ENCODE measurements at places on chromosomes 12 and 14.

GRCh38 chr14:45976001-45976400 is 675.6 kb downstream of the RPL10L start:
- DNase-seq = no peak

DNA sequence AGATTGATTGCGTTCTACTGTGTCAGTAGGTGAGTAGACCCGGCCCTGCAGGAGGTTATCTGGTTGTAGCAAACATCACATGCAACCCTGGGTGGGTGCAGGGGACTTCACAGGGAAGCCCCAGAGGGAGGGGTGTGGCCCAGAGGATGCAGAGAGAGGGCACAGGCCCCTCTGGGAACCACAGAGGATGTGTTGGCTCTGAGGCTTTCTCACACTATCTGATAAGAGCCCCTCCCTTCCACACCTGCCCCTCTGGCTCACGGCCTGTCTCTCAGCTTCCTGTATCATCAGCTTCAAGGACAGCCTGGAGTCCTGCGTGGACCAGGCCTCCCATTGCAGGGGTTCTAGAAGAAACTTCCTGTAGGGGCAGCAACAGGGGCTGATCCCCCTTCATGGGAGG is 101.9 kb downstream of the RIN3 start:
- no peak for DNase-seq

DNA sequence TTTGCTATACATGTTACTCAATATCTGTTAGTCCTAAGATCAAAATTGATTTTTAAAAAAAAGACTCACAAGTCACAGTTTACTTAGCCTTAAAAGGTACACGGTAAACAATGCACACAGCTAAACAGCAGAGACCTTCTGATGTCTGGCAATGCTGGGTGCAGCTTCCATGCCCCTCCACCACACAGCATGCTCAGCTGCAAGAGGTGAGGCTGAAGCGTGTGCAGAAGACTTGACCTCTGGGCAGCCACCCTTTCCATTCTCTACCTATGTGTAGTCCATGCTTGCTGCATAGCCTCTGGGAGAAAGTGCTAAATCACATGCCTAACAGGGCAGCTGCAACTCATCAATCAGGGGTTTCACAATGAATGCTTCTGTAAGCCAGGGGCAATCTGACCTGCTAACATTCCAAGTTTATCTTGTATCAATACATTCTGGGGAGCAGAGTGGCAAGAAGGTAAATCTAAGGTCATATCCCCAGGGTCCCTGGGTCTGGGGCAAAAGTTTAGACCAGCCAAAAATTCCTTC is 44.5 kb upstream of the AMN1 start:
- no peak for DNase-seq

GRCh38 chr14:95233702-95234241 is 76.4 kb upstream of the DICER1 start:
- no peak for DNase-seq

DNA sequence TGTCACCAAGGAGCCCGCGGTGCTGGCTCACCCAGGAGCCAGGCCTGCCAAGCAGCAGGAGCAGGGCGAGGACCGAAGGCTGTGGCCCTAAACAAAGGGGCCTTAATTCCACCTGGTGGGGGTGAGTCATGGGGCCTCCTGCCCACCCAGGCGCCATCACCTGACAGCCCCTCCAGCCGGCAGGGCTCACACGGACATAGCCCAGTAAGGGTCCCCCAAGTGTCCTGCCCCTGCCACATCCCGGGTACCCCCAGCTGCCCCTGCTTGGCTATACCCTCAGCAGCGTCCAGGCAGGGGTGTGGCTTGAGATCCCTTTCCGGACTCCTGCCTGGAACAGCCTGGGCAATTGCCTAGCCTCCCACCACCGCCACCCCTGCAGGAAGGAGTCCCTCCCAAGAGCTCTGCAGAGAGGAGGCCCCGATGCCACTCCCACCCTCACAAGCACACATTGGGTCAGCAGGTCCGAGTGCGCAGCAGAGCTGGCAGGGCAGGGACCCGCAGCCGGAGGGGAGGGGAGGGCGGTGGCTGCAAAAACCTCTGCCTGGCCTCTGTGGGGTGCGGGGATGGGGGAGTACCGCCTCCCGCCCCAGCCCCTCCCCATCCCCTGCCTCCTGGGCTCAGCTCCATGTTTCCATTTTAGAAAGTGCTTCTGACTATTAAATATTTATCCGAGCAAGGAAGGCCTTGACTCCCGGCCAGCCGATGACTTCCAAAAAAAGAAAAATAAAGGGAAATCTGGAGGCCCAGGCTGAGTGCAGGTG is 4.6 kb downstream of the AHNAK2 start:
- DNase-seq = no peak

- no peak for DNase-seq
Measured at GRCh38 chr12:9040484-9041186, 51.3 kb downstream of the KLRG1 start.

- no peak for DNase-seq
Measured at GRCh38 chr12:51635346-51635745, 44.3 kb downstream of the SCN8A start.

- peak; percentile 32 for DNase-seq
Measured at GRCh38 chr14:95319312-95320077, at the start of gene CLMN. CLMN (minus strand) TSS chr14:95319908; CDS start chr14:95319792, 116 bp downstream.

DNA sequence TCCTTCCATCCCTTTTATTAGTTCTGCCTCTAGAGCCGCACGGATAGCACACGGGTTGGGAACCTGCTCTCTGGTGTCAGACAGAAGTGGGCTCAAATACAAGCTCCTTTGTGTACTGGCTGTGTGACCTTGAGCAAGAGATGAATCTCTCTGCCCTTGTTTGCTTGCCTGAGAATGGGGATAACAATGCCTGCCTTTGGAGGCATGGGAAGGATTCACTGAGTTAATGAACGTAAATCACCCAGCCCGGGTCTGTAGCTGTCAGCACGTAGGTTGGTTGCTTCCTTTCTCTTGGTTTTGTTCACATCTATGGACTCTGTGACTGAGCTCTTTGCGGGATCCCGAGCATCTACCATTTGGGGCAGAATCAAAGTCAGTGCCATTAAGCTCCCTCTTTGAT is 79.3 kb upstream of the NRXN3 start:
- DNase-seq = no peak

DNA sequence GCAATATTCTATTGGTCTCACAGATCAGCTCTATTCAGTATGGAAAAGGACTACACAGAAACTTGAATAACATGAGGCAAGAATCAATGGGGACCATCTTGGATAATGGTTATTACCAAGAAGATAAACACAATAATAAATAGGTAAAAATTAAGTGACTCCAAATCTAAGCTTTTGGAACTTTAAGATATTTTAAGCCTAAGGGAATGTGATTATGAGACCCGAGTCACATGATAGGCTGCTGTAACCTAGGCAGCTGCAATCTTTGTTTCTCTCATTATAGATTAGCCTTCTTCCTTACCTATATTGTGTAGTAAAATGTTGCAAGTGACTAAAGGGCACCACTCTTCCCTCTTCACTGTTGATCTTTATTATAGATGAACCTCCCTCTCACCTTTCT is 121.9 kb downstream of the SYT10 start:
- no peak for DNase-seq

GRCh38 chr12:98149691-98150210 is 365.6 kb upstream of the TMPO start:
- DNase-seq = no peak

DNA sequence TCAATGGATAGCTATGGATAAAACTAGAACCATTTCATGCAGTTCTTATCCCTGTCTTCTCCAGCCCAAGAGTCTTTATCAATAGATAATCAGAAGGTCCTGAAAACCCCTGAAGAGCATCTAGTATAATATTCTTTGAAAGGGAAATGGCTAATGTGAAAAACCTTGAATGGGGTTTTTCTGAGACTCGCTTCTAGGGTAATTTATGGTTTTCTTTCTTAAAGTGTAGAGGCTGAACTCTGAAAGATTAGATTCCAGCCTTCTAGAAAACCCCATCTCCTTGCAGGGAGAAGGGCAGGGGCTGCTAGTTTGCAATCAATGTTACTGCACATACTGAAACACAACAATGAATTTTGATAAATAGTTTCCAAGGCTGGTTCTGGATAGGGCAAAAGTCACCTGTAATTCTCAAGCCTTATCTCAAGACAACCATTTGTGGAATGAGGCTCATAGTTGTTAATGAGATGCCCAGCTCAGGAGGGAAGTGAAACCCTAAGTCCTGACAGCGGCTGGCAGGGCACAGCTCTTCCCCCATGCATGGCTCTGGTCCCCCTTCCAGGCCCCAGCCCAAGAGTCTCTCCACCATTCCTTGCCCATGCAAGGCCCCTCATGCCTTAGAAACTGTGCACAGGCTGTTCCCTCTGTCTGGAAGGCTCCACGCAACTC is 33.7 kb upstream of the PYGL start:
- DNase-seq = no peak

DNA sequence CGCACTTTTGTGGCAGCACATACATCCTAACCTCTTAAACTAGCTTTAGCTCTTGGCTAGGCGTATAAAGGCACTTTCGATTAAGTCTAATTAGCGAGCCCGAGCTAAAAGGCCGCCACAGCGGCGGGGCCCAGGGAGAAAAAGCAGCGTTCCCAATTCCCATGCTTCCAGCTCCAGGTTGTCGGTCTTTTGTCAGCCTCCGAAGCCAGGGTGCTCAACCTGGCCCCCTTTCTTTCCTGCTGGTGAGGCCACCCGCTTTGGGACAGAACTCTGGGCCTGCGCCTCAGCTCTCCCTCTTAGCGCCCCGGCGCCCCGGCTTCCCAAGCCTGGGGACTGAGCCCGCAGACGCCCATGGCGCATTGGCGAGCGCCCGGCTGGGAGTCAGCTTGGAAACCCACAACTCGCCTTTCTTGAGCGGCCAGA is 33.3 kb upstream of the TBX5 start:
- DNase-seq = no peak

DNA sequence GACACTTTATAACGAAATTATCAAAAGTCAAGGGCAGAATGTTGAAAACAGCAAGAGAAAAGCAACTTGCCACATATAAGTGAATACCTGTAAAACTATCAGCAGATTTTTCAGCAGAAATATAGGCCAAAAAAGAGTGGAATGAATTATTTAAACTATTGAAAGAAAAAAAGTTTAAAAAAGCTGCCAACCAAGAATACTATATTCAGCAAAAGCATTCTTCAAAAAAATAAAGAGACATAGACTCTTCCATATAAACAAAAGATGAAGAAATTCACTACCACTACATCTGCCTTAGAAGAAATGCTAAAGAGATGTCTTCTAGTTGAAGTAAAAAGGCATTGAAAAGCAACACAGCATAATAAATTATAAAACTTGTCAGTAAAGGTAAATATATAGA is 80.6 kb upstream of the CPNE8 start:
- no peak for DNase-seq

DNA sequence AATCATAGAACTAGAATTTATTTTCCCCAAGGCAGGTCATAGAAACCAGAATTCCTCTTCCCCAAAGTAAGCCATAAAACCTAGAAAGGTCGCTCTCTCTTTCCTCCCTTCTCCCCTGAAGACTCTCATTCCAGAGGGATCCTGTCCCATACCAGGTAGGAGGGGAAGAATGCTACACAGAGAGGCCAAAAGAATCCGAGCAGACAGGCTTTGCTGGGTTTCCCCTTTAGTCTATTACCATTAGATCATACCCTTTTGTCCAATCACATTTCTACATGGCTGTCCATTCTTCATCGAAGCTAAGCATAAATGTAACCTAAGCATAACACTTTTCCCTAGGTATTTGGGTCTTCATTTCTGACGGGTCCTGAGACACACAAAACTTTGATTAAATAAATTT is 204.5 kb downstream of the SPTSSA start:
- DNase-seq = no peak

DNA sequence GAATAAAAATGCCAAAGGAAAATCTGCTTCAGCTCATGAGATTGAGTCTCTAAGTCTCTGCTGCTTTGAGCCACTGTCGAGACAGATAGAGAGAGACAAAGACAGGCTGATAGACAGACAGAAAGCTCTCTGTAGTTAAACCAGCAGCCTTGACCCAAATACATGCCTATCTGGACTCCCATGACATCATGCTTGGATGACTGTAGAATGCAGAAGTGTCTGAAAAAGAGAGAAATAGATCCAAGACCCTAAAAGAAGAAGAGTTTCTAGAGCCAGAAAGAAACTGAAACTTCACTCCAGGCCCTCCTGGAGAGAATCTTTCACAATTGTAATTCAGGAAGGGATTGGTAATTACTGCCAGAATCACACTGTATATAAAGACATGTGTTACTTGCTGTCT is 122.6 kb upstream of the PLXNC1 start:
- no peak for DNase-seq

DNA sequence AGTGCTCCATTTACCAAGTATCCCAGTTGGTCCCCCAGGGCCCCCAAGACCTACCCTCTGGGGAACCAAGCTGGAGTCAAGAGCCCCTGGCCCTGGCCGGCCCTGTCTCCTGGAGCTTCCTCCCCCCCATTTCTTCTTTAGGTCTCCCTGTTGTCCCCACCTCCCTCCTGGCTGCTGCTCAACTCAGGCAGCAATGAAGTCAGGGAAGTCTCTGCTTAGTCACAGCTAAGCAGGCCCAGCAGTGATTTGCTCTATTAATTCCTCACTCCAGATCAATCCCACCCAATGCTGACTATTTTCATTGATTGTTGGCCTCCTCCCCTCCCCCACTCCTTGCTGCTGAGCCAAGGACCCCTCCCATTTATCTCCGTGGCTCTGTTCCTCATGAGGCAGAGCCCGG is 28.3 kb downstream of the VSX2 start:
- no peak for DNase-seq

- DNase-seq = no peak
Measured at GRCh38 chr12:126369487-126370463, 1304.5 kb downstream of the AACS start.

DNA sequence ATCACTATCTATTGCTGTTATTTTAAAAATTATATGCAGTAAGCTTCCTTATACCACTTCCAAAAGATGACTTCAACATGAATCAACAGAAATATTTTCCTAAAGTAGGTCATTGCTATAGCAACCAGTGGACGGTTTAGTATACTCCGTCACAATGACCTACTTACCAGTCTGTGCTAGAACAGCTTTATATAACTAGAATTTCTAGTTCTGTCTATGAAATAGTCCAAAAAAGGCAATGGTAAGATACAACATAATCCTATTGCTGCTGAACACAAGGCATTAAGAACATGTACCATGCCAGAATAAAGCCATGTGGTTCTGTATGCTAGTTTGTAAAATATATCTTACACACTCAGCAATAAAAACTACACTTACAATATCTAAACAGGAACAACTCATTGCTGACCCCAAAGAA is 40.7 kb upstream of the MTERF2 start:
- no peak for DNase-seq

GRCh38 chr14:79567306-79567705 is 644.0 kb downstream of the DIO2 start:
- DNase-seq = no peak

- DNase-seq = no peak
Measured at GRCh38 chr12:65948320-65949008, 124.2 kb downstream of the HMGA2 start.

- peak; percentile 53 for DNase-seq
Measured at GRCh38 chr12:99605-100004, 33.0 kb downstream of the IQSEC3 start.

Measured in NCI-H2107 (cell line).